ENCODE measurements at places on chromosomes 4 and X.

GRCh38 chrX:42117318-42117717 is 194.0 kb upstream of the CASK start:
- DNase-seq: no peak

DNA sequence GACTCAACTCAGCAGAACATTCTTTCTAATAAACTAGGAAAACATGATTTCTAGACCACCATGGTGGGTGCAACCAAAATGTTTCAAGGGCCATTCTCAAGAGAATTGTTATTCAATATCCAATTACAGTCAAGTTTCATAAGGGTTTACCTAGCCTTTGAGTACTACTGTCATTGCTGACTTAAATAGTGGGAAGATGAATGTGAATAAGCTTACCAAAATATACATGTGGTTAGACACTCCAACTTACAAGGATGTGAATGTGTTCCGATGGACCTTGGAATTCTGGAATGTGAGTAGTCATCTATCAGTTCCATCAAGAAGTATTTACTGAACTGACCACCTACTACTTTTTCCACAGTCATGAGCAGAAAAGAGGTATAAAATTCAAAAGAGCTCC is 16.9 kb downstream of the SH3RF1 start:
- DNase-seq: no peak

DNA sequence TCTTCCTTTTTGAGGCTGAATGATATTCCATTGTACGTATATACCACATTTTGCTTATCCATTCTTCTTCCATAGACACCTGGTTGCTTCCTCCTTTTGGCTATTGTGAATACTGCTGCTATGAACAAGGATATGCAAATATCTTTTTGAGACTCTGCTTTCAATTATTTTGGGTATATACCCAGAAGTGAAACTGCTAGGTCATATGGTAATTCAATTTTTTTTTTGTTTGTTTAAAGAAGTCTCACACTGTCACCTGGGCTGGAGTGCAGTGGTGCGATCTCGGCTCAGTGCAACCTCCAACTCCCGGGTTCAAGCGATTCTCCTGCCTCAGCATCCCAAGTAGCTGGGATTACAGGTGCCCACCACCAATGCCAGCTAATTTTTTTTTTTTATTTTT is 75.3 kb downstream of the METTL14 start:
- DNase-seq: no peak

- no peak for DNase-seq
These were observed 18.7 kb upstream of the ADD1 start for GRCh38 chr4:2824836-2825381.

DNA sequence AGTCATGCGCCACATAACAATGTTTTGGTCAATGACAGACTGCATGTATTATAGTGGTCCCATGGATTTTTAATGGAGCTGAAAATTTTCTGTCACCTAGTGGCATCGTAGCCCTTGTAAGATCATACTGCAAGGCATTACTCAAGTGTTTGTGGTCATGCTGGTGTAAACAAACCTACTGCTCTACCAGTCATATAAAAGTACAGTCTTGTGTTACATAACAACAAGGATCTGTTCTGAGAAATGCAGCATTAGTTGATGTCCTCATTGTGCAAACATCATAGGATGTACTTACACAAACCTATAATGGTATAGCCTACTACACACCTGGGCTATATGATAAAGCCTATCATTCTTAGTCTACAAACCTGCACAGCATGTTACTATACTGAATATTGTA is 34.6 kb downstream of the COX18 start:
- no peak for DNase-seq
